ENCODE measurements at places on chromosomes 13 and 19. TPM values are rescaled to one million over a fixed set of nuclear protein-coding genes. Genes with fewer than 3 reads are reported as not detected.

DNA sequence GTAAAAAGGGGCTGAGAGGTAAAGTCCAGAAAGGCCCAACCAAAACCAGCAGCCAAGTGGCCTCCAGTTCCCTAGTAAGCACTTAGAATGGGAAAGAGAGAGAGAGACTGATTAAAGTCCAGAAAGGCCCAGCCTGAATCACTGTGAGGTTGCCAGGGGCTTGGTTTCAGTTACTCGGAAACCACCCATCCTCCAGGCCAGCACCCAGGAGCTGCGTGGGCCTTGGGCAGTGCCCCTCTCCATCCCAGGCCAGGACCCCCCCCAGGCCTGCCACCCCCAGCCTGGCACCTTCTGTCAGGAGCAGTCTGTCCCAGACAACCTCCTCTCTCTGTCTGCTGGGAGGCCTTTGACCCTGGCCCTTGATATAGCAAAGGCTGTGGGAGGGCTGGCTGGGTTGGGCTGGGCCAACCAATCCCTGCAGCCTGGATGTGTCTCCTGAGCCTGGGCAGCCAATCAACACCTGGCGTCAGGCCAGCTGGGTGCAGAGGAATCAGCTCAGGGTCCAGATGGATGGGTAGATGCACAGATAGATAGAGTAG lies at the start of gene CYP4F2:
Gene CYP4F2, minus strand, starts transcription at position 337 of the 539 bp plus-strand sequence. CDS start 463 bp downstream, outside the sequence.
- DNase-seq, result no peak

- no peak for DNase-seq
Observed at GRCh38 chr13:44843403-44843802, 145.9 kb downstream of the NUFIP1 start.

- no peak for DNase-seq
Observed at GRCh38 chr13:108031865-108032264, 183.5 kb downstream of the LIG4 start.

GRCh38 chr19:10184636-10185035 lies 10.1 kb downstream of the DNMT1 start:
- DNase-seq, result no peak

Gene OR7C1
- not detected for polyA plus RNA-seq

Data from spleen (tissue), 13 donors.